ENCODE measurements at places on chromosomes 12 and 14.

GRCh38 chr12:33012226-33012625 lies 115.6 kb upstream of the PKP2 start:
- H3K27me3 ChIP-seq: no peaks in the 10 kb centered on the region
- H3K36me3 ChIP-seq: no peaks in the 10 kb centered on the region
- H3K4me3 ChIP-seq: no peak overlapping the region

DNA sequence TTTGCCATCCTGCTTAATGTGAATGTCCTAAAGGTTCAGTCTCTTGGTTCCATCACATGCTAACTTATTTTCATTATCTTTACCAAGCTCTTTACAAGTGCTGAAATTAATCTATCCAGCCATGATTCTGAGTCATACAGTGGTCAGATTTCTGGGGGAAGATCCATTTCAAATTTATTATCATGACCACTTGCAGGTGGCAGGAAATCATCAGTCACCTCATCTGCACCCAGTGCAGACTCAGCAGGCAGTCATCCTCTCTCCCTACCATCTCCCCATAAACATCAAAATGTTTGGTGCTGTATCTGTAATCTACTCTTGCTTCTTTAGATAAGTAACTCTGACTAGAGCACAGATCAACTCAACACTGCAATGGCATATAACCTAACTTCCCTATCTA lies 23.5 kb downstream of the ATG14 start:
- DNase-seq: no peak
- no peak overlapping the region for H3K27ac ChIP-seq
- H3K4me3 ChIP-seq: no peak overlapping the region
- no peaks in the 10 kb centered on the region for H3K27me3 ChIP-seq
- no peaks in the 10 kb centered on the region for H3K4me1 ChIP-seq

DNA sequence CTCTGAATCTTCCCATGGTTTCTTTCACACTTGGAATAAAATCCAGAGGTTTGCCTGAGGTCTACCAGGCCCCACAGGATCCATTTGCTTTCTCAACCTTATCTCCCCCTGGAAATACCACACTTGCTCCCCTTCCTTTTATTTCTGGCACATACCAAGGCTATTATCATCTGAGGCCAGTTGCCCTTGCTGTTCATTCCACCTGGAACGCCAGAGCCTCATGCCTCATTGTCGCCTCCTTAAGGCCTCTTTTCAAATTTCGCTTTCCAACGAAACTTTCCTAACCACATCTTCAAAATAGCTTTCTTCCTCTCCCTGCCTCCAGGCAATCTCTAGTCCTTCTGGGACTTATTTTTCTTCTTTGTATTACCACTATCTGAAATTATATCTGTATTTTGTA lies 11.2 kb upstream of the LRIG3 start:
- no peak overlapping the region for H3K4me3 ChIP-seq
- no peaks in the 10 kb centered on the region for H3K4me1 ChIP-seq
- DNase-seq: no peak
- H3K36me3 ChIP-seq: no peaks in the 10 kb centered on the region

DNA sequence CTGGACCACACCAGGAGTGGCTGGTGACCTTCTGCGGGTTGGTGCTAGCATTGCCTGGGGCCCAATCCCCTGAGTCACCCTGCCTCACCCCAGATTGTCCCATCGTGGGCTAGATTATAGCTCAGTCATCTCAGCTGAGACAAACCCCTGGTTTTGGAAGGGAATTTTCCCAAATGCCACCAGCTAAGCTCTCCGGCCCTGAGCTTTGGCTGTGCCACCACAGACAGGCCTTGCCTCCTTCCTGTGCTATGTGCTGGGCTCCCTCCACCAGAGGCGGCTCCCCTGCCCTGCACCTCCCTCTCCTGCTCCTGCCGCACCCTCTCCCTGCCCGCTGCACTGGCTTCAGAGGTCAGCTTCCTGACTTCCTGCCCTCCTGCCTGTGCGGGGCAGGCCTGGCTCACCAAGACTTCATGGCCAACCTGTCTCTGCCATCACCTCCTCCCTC lies 196.3 kb downstream of the TSPAN9 start:
- no peaks in the 10 kb centered on the region for H3K4me1 ChIP-seq
- no peaks in the 10 kb centered on the region for H3K36me3 ChIP-seq
- H3K27me3 ChIP-seq: no peaks in the 10 kb centered on the region
- no peak overlapping the region for H3K4me3 ChIP-seq
- H3K27ac ChIP-seq: no peak overlapping the region
- DNase-seq: no peak

DNA sequence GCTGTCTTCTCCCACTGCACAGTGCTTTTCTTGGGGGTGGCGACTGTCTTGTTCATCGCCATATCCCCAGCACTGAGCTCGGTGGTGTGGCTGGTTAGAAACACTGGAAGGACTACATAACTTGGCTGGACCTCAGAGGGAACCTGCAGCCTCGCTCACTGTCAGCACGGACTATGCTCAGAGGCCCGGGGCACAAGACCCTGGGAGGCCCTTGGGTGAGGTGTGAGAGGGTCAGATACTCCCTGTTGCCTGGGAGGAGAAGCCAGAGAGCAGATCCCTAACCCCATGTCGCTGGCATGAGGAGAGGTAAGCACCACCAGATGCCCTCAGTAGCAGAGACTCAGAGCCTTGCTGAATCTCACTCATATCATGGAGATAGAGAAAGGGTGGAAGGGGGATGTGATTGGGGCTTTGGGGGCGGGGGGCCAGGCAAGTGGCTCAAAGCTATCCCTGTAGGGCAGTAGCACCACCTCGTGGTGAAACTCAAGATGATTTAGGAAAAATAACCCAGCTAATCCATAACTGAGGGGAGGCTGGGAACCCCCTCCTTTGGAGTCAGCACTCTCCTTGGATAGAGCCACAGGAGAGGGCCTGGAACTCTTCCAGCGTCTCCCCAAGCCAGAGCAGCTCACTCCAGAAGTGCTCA lies 18.7 kb upstream of the HDAC7 start:
- no peaks in the 10 kb centered on the region for H3K27me3 ChIP-seq
- H3K36me3 ChIP-seq: no peaks in the 10 kb centered on the region
- no peak overlapping the region for H3K4me3 ChIP-seq

DNA sequence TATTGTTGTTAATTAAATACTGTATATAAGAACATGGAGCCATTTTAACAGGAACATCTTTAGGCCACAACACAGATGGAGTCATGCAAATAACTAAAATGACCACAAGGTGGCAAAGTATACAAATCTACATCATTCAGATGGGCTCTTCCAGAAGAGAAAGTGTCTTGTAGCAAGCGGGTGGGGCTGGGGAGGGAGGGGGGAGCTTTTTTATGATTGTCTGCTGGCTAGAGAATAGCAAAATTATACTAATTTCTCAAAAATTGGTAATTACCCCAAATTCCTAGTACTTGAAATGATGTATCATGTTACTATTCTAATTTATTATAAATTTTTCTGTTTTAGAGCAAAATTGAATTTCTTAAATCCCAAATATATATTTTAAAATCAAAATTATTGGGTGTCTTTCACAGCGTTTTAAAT lies 378.7 kb downstream of the PRKD1 start:
- H3K4me3 ChIP-seq: no peak overlapping the region
- H3K27ac ChIP-seq: no peak overlapping the region
- H3K4me1 ChIP-seq: no peaks in the 10 kb centered on the region
- no peaks in the 10 kb centered on the region for H3K36me3 ChIP-seq

GRCh38 chr12:132268674-132269073 lies 60.7 kb downstream of the GALNT9 start:
- no peaks in the 10 kb centered on the region for H3K27me3 ChIP-seq
- no peak for DNase-seq
- H3K36me3 ChIP-seq: no peaks in the 10 kb centered on the region
- H3K4me3 ChIP-seq: no peak overlapping the region
- H3K27ac ChIP-seq: no peak overlapping the region

DNA sequence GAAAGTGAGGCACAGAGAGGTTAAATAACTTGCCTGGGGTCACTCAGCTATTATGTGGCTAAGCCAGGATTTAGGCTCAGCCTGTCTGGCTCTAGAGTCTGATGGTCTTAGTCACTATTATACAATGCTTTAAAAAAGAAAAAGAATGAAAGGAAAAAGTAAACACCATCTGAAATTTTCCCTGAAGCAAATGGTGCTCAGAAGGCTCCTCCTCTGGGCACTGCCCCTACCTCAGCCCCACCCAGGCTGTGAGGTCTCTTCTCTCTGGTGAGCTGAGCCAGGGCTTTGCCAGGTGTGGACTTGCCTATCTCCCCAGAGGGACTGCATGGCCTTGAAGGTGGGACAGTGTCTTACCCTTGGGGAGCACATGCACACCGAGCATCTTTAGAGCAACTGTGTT lies 117.5 kb upstream of the DYRK2 start:
- H3K4me3 ChIP-seq: no peak overlapping the region
- no peak overlapping the region for H3K27ac ChIP-seq
- H3K4me1 ChIP-seq: no peaks in the 10 kb centered on the region

- no peak overlapping the region for H3K27ac ChIP-seq
- H3K4me1 ChIP-seq: no peaks in the 10 kb centered on the region
- H3K4me3 ChIP-seq: no peak overlapping the region
- DNase-seq: no peak
- no peaks in the 10 kb centered on the region for H3K36me3 ChIP-seq
- H3K27me3 ChIP-seq: no peaks in the 10 kb centered on the region
Observed at GRCh38 chr14:69475194-69475818, 9.2 kb upstream of the PLEKHD1 start.

DNA sequence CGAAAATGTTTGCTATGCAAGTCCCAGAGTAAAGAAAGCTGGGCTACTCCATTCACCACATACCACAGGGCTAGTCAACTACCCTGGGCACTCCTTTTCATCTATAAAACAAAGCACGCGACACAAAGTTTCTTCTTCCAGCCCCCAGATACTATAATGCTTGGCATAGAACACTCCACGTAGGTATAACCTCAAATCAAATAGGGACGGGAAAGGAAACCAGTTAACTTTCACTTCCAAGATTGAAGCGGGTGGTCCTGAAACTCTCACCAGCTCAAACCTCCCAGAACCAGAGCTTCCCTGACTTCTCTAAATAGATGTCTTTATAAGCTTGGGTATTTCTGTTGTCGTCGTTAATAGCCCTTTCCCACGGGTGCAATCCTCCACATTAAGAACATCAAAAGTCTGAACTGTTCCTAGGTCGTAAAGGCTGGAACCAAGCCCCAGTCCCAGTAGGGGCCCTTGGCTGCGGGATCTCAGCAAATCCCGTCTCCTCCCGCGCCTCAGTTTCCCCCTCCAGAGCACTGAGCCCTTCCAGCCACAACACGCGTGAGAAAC lies 647 bp downstream of the LGMN start:
- DNase-seq: no peak
- no peaks in the 10 kb centered on the region for H3K4me1 ChIP-seq
- H3K27me3 ChIP-seq: peaks cover 5% of the 10 kb centered on the region
- H3K27ac ChIP-seq: peak overlapping the region; percentile 14

GRCh38 chr14:53341324-53341723 lies 188.2 kb upstream of the DDHD1 start:
- H3K27me3 ChIP-seq: no peaks in the 10 kb centered on the region
- H3K36me3 ChIP-seq: no peaks in the 10 kb centered on the region
- DNase-seq: no peak
- no peaks in the 10 kb centered on the region for H3K4me1 ChIP-seq
- H3K4me3 ChIP-seq: no peak overlapping the region

All from effector memory CD4-positive, alpha-beta T cell (primary cell).